ENCODE measurements at places on chromosomes 7 and 10.

DNA sequence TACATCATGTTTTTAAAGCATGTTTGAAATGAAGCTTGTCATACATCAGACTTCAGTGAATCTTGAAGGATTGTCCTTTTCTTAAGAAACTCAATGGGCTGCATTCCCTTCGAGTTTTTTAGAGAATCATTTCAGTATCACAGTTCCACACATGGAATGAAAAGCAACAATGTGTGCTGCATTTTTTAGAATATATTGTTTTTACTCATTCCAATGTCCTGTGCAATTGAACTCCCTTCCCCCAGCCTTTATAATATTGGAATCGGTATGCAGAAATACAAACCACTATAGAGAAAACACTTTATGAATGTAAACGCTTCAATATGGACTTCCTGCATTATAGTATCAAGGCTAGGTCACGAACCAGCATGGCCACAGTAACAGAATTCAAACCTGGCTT lies 634.4 kb downstream of the GATA3 start:
- no peak for DNase-seq

DNA sequence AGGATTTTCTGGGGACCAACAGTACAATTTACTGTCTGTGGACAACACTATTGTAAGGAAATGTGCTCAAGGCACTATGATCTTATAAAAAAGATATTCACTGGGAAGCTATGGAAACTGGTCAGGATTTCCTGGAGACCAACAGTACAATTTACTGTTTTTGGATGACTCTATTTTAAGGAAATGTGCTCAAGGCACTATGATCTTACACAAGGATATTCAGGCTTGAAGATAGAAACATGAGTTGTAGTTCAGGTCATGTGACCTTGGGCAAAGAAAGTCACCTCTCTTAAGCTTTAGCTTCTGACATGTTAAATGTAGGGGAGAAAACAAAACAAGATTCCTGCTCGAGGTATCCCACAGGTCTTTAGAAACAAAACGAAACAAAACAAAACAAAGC lies 1.7 kb upstream of the ITPRID1 start:
- no peak for DNase-seq

DNA sequence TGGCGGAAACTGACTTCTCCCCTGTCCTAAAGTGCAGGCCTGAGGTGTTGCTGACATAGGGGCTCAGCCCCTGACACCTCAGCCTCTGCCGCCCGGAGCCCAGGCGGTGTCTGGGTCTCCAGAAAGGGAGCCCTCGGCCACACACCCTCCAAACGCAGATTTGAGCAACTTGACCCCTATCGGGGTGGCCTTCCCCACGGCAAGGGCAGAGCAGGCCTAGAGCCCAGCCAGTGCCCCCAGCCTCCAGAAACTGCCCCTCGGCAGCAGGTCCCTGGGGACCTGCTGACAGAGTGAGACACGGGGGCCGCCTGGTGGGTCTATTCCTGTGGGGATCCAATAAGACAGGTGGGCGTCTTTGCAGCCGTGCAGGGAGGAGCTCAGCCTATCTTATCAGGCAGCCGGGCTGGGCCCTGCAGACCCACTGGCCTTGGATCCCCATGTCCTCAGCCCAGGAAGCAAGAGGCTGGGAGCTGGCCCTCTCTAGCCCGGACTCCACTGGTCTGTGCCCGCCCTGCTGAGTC lies 11.0 kb downstream of the TMEM184A start:
- DNase-seq: no peak

- DNase-seq: peak; percentile 54
Observed at GRCh38 chr10:92567952-92568600, 5.8 kb downstream of the IDE start.

- no peak for DNase-seq
Observed at GRCh38 chr10:132616170-132616995, 78.8 kb downstream of the INPP5A start.
